ENCODE measurements at places on chromosomes 11 and 22.
A peak's percentile ranks its signal among the peaks of the same experiment; 100 is the strongest.

DNA sequence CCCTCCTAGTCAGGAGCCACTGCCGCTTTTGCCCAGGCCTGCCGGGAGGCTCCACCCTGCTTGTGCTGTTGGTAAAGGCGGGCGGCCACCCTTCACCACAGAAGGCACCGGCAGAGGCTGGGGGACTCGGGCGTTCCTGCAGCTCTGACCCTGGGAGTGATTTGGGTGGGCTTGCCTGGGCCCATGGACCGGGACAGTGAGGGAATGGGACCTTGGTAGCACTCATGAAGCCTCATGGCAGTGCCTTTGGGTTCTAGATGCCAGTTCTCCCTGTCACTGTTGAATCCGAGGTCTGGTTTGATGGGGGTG lies 4.4 kb downstream of the TPCN2 start:
- ATAC-seq: no peak

DNA sequence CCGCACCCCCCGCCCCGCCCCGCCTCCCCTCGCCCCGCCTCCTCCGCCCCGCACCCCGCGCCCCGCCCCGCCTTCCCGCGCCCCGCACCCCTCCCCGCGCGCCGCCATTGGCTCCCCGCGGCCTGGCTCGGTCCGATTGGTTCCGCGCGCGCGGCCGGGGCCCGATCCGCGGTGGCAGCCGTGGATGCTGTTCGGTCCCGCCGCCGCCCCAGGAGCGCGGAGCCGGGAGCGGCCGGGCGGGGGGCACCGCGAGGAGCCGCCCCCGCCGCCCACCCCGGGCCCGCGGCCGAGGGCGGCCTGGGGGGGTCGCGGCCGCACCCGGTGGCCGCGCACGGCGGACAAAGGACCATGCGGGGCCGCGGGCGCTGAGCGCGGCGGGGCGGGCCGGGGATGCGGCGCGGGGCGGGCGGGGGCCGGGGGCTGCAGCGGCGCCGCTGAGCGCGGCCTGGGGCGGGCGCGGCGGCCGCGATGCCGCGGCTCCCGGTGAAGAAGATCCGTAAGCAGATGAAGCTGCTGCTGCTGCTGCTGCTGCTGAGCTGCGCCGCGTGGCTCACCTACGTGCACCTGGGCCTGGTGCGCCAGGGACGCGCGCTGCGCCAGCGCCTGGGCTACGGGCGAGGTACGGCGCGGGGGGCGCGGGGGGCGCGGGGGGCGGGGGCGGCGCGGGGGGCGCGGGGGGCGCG lies at the start of gene B4GALNT4:
TSS of gene B4GALNT4 (plus strand) at position 164 of the 683 bp plus-strand sequence. CDS start at position 469, 305 bp downstream.
- peak; percentile 53 for ATAC-seq

- no peak for ATAC-seq
These were observed 10.2 kb downstream of the SLC35F2 start for GRCh38 chr11:107848345-107848744.

DNA sequence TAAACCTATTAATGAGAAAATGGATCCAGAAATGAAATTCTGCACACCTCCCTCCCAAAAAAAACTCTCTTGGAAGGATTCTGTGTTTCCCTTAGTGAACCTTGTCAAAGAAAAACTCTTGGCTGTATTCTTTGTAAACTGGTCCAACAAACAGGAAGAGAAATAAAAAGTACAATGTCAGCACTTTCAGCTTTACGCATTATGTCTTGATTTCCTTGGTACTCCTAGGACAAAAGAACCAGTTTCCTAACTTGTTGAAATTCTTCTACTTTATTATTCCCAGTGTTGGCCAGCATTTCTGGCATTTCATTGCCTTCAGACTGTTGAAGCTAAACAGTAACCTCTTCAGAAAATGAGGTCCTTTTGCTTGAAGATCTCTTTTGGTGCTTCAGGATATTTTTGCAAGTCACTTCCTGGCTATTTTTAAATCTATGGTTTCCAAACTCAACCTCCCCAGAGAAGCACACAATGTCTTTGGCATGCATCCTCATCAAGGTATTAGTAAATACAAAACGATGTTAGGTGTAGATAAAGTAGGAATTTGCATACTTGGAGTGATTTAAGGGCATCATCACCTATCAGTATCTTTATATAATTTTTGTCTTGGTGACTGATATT lies 342.7 kb downstream of the AASDHPPT start:
- no peak for ATAC-seq

GRCh38 chr11:10651656-10652361 lies 41.7 kb downstream of the IRAG1 start:
- ATAC-seq: no peak

DNA sequence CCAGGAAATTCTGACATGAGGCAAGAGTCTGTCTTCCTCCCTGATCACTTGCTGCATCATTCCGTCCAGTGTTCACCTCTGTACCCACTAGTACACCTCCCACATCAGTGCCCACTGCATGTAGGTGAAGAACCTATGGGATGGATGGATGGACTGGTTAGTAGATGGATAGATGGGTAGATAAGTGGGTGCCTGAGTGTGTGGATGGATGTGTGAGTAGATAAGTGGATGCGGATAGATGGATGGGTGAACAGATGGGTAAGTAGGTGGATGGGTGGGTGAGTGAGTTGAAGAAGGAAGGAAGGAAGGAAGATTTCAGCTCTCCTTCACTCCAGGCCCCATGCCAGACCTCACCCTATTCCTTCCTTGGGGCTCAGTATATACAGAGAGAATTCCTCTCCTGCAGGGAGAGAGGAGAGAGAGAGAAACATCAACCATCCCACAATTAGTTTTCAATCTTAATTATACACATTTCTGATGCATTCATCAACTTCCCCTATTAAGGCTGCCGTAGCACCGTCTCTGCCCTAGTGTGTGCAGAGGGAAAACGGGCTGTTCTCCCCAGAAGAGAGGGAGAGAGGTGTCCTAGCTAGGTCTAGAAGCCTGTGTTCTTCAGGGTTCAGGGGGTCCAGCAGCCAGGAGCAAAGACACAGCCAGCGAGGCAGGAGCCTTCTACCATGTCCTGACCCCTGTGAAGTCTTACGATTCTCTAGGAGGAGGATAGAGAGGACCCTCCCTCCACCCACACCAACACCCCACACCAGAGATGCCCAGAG lies 125.3 kb downstream of the BUD13 start:
- no peak for ATAC-seq

DNA sequence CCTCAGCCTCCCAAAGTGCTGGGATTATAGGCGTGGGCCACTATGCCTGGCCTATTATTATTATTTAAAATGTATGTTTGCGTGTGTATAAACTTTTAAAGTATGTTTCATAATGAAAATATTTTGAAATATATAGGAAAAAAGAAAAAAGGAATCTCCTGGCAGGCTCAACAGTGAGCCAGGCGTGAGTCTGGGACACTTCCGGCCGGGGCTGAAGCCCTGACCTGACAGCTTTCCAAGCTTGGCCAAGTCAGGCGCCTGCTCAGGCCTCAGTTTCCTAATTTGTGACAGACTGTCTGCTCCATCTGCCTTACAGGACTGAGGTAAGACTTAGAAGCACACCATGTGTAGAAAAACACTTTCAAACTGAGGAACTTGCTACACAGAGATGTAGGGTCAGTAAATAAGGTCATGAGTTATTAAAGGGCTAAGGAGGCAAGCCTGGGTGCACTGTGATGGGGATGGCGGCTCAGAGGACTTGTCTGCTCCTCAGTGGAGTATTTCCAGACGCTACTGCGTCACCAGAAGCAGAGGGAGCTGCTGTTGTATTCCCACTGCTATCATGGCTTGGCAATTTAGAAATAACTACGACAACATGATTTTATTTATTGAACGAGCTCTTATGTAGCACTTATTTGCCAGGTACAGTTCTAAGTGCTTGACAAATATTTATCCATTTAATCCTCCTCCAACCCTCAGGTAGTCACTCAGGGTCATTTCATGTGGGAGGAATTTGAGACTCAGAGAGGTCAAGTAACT lies 100.1 kb downstream of the PRR5L start:
- ATAC-seq: no peak

DNA sequence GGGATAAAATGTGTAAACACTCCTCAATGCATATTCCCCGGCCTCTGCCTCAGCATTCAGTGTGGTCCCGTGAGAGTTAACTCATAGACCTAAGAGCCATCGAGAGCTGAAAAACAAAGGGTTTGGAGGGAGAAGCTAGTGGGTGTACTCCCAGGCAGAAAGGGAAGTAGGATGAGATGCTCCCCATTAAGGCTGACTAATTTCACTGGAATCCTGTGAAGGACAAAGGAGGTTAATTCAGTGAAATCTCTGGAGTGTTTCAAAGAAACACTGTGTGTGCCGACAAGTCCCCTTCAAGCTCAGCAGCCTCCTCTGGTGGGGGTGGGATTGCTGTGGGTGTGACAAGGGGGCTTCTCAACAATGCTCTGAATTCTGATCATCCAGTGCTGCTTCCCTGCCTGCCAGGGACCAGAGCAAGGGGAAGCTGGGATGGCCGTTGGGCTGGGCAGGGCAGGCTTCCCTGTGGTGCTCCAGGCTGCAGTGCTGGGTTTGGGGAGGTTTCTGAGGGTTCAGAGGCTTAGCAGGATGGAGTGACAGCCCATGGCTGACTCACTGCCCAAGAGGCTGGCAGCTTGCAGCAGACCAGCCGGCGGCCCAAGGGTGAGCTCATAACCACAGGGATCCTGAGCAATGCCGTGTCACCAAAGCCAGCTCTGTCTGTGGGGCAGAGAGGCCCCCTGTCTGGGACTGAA lies 61.4 kb upstream of the BMAL1 start:
- peak; percentile 98 for ATAC-seq

DNA sequence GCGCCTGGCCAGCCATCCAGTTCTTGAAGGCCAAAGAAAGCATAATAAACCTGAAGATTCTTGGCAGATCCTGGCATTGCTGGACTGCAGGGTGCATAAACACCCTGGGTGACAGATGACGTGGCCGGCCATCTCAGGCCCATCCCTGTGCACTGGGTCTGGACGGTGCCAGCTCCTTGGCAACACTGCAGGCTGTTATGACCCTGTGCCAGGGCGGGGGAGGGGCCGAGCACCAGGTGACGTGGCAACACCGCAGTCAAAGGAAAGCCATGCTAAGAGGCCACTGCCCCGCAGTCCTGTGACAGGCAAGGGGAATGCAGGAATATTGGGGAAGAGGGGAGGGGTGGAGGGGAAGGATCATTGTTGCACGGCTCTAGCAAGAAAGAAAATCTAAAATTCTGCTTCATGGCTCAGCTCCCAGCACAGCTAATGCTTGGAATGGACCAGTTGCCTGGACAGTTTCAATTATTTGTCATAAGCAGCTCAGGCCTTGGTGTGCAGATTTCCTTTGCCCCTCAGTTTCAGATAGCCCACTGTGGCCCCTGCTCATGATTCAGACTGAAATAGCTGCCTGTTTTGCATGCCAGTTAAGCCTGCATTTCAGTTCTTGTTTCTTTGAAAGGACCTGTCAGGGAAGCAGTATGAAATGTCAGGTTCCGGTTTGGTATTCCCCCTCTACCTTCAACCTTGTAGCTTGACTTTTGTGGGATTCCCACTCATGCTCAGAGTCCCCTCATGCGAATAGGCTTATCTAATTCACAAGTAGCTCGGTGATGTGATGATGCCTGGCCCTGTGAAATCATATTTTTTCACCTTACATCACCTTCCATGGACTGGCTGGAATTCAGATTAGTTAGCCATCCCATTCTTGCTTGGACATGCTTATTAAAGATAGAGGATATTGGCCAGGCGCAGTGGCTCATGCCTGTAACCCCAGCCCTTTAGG lies 29.7 kb upstream of the DDX6 start:
- peak; percentile 95 for ATAC-seq

DNA sequence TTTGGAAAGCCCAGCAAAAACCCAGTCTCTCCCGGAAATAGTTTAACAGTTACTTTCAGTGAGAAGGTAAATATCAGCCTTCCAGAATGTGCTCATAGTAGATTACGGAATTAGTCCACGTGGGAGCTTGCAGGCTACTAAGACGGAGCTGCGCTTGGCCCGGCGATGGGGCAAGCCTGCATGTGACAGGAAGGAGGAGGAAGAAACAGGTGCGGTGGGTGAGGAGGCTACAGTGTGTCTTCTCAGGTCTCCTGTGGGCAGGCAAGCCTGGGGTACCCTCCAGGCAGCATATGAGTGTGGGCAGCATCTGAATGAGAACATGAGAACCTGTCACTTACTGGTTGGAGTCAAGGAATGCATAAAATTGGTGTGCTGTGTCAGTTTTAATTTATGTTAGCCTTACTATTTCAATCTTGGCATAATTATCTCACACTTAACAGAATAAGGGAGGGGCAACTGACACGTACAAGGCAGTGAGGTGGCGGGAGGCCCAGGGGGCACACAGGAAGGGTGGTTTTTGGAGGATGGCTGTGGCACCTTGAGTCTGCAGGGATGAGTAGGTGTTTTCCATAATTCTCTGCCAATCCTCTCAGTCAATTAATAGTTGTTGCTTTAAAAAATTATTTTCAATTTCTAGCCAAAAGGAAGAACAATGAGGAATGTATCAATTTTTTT lies 35.7 kb downstream of the CLMP start:
- ATAC-seq: no peak

DNA sequence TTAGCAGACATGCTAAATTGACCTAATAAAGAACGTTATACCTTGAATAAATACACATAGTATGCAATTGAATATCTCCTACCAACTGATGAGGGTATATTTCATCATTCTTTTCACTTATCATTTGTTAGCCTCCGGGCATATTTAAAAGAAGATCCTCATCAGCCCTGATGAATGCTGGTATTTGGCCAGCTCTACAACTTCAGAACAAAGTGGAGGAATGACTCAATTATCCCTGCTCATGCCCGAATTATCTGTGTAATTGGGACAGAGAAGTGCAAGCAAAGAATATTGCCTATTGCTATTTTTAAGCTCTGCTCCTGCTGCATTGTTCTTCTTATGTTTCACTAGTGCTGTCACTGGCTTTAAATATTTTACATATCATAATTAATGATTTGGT lies 622.1 kb downstream of the METTL15 start:
- no peak for ATAC-seq

GRCh38 chr22:42025421-42025820 lies 26.8 kb downstream of the WBP2NL start:
- no peak for ATAC-seq

All from activated T-helper 17 cell treated with anti-CD3 and anti-CD28 coated beads, Interleukin-2, amount 50 U/mL, for 72 hours (primary cell).